ENCODE measurements at places on chromosomes 4 and X.

DNA sequence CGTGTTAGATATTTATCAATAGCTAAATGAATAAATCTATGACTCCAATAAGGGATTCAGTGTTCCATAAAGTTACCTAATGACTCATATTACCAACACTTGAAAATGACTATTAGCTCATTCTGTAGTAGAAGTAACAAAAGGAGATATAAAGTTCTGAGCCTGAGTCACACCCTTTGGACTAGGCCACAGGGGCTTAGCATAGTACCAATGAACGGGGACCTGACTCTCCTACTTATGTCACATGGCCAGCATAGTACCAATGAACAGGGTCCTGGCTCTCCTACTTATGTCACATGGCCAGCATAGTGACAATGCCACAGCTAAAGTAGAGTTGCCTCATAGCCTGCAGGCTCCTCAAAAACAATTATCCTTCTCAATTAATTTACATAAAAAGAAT is 43.7 kb downstream of the MAGEB16 start:
- no peak for DNase-seq

DNA sequence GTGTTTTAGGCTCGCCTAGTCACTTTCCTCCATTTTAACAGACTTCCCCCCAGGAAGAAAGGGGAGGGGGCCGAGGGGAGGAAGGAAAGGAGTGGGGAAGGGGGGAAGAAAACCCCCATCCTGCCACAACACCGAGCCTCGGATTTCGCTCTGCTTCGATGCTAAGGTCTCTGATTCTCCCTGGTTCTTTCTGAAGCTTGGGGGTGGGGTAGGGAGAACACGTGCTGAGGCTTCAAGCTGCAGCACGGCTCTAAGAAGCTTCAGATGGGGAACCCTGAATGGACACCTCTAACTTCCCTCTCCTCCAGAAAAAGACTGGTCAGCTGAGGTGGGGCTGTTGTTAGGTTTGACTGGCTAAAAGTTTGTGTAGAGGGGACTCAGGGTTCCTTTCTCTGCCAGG is 61.8 kb downstream of the RHOH start:
- no peak for DNase-seq

DNA sequence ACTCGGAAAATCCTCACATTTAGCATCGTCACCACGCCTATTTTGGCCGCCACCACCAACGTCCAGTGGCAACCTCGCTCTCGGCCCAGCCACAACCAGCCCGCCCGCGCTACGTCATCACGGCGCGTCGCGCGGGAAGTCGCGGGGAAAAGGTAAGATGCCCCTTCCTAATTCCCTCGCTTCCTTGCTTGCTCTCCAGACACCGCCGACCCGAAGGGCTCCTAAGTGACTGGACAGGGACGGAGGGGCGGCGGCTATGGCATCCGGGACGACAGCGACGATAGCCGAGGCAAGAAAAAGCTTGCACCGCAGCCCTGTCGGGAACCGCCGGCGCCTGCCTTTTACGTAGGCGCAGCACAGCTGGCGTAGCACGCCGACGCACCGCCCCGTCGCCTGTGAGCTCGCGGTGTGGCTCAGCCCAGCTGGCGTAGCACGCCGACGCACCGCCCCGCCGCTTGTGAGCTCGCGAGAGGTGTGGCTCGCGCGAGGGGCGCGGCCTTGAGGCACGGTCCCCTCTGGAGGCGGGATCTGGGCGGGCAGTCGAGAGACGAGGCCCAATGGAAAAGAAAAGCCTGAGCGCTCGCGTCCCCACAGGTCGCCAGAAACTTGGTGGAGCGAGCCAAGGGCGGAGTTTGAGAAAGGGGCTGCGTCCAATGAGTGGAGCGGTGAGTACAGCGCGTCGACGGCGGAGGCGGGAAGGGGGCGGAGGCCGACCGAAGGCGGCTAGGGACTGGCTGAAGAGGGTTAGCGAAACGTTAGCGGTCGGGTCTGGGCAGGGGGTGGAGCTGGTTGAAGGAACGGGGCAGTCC is at the start of gene HDAC6:
TSS of gene HDAC6 (plus strand) at position 788 of the 809 bp plus-strand sequence. CDS start 626 bp downstream, outside the sequence.
- DNase-seq = peak; percentile 94

- DNase-seq = no peak
These were observed 750 bp downstream of the TMEM129 start for GRCh38 chr4:1720163-1720983.

DNA sequence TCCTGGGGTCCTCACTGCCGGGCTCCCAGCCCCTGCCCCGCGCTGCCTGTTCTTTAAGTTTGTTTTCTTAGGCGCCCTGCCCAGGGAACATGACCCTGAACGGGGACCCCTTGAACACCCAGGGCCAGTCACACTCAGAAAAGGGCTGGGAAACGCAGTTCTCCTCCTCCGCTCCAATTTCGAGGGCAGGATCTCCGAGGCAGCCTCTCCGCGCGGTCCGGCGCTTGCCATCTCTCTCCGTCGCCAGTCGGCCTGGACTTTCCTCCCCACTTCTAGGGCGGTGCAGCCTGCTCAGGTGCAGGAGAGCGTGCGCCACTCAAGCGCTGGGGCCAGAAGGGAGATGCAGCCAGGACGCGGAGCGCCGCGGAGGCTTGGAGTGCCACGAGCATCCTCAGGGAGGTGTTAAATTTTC is 9.9 kb downstream of the PRDM8 start:
- no peak for DNase-seq

GRCh38 chr4:139764182-139764581 is 98.6 kb downstream of the MGST2 start:
- no peak for DNase-seq

DNA sequence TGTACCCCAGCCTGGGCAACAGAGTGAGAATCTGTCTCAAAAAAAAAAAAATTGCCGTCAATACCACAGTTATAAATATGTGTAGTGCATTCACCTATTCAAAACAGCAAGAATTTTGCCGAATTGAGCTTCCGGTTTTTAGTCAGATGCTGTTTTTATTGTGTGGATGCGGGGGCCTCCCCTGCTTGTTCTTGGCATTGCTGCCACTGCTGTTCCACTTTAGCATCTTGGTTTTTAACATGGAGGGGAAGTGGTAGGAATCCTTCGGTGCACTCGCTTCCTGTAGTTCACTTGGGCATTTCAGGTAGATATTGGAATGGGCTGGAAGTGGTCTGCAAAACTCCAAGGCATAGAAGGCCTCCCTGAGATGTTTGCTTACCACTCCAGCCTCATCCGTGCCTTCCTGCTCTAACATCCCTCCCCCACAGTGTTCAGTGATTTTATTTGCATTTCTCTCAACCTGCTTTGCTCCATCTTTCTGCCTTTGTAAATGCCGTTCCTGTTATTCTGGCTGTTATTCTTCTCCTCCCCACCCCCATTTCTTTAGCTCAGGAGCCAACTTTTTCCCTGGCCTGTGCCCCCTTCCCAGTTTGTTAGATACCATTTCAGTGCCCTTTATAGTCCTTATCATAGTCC is 25.5 kb downstream of the MOB1B start:
- DNase-seq = no peak

DNA sequence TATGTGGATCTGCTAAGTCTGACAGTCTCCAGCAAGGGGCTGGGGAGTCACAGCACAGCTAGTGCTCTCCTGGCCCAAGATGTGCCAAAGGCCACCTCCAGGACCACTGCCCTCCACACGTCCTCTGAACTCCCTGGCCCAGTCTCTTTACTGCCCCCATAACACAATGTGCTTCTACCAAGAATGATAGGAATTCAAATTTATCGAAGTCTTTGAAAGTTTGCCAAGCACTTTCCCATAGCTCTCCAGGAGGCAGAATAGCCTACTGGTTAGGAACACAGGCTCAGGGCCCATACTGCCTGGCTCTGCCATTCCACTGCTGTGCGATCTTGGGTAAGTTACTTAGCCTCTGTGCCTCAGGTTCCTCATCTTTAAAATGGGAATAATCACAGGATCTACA is 86.7 kb downstream of the NHSL2 start:
- DNase-seq = no peak

- DNase-seq = peak; percentile 49
These were observed 252.7 kb downstream of the SPRY1 start for GRCh38 chr4:123649250-123649644.

DNA sequence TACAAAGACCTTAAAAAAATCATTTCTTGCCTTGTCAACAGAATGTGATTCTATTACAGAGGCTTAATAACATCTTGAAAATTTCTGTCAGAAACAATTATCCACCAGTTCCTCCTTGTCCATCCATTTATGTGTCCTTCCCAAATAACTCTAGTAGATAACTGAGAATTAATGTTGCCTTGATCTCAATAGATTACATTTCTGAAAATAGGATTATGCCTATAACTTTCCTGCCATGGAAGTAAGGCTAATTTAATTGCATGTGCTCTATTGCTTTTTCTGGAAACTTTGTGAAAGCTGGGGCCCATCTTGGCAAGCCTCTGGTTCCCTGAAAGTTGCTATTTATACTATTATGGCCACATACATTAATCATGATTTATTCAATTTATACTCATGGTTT is 76.2 kb upstream of the UNC5C start:
- no peak for DNase-seq
